ENCODE measurements at places on chromosomes 4 and X.

GRCh38 chr4:118280501-118281218 is 72.1 kb downstream of the PRSS12 start:
- peak; percentile 62 for DNase-seq

DNA sequence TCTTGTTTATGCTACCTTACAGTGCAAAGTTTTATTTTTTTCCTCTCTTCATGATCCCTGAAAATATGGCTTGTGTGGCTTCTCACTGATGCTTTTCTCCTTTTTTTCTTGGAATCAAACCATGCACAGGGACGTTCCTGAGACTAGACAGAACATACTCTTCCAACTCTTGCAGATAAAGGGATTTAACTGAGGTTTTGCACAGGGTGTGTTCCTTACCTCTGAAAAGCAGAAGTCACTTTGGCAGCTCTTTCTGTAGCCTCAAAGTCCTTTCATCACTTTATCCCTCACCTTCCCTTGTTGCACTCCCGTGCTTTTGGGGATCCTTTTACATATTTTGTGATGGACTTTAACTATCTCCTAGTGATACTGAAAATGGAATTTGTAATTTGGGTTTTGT is 300.1 kb downstream of the SPRY1 start:
- no peak for DNase-seq

- no peak for DNase-seq
Measured at GRCh38 chr4:112411781-112412550, 104.0 kb downstream of the NEUROG2 start.

- DNase-seq, result peak; percentile 68
Measured at GRCh38 chr4:159487284-159487747, 384.4 kb downstream of the RAPGEF2 start.

DNA sequence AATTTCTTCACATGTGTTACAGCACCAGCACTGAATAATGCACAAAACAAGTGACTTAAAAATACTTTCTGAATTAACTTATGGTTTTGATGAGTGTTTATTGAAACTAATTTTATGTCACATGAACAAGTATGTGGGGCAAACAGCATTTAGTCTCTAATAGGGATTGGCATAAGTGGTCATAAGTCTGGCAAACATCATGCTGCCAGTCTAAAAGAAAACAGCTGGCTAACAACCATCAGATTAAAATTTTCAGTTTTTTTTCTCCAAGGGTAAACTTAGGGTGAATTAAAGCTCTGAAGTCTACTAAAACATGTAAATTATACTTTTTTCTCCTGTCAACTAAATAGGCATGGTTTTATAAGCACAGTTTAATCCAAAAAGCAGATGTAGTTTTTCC is 1014.2 kb downstream of the FAT4 start:
- DNase-seq, result no peak

GRCh38 chr4:159178151-159178546 is 75.3 kb downstream of the RAPGEF2 start:
- peak; percentile 30 for DNase-seq

GRCh38 chr4:67770422-67770821 is 16.2 kb upstream of the GNRHR start:
- no peak for DNase-seq

DNA sequence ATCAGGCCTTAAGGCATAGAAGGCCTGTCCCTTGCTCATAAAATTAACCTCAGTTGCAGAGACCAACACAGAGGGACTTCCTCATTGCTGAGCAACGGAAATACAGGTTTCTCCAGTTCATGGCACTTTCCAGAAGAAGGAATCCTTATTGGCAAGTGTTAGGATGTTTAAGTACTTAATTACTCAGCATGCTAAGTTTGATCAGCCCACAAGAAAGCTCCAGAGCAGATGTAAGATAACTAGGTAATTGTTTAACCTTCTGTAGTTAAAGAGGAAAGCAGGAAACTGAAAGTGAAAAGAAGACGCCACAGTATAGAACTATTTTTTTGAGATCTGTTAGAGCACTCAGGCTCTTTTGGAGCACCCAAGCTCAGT is 33.5 kb downstream of the SMS start:
- no peak for DNase-seq

- no peak for DNase-seq
Measured at GRCh38 chr4:92872604-92873003, 568.8 kb downstream of the GRID2 start.

DNA sequence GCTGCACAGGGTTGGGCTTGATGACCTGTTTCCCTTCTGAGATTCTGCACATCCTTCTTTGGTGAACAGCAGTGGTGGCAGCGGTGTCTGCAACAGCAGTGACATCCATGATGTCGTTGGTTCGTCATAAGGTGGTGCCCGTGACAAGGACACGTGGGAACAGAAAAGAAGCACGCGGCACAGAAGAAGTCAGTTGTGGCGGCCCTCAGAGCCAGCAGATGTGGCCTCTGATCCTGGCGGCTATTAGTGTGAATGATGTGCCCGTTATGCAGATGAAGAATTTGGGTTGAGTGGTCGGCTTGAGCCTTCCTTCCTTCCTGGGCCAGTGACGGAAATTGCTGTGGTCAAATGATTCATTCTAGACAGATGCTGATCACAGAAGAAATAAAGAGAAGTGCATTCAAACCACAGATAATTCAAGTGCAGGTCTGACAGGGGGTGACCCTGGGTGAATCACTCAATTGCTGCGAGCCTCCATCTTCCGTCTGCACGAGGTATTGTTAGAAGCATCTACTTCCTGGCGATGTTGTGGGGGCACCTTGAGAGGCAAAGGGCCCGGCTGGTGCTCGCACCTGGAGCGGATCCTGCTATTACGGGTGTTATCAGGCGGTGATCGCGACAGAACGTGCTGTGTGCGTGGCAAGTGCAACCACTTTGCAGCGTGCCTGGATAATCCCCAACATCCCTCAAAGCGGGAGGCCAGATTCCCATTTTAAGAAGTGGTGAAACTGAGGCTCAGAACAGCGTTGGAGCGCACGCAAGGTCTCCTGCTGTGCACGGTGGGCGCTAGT is 215.2 kb upstream of the PSAPL1 start:
- DNase-seq, result no peak

- DNase-seq, result peak; percentile 2
Measured at GRCh38 chr4:78414116-78414515, 137.5 kb upstream of the ANXA3 start.

DNA sequence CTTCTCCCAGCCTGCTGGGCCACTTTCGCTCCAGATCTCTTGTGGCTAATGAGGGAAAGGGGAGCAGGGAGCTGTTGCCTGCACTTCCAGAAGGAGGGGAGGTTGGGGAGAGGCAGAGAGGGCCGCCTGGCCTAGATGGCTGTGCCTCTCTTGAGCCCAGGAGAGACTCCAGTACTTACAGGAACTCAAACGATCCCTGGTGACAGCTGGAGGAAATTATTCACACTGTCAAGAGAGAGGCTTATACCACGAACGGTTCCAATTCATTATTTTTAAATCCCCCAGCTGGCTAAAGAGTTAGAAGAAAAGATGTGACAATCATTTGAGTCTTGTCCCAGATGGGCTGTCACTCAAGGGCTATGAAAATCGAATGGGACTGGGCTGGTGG is 96.1 kb downstream of the PHKA2 start:
- DNase-seq, result no peak

DNA sequence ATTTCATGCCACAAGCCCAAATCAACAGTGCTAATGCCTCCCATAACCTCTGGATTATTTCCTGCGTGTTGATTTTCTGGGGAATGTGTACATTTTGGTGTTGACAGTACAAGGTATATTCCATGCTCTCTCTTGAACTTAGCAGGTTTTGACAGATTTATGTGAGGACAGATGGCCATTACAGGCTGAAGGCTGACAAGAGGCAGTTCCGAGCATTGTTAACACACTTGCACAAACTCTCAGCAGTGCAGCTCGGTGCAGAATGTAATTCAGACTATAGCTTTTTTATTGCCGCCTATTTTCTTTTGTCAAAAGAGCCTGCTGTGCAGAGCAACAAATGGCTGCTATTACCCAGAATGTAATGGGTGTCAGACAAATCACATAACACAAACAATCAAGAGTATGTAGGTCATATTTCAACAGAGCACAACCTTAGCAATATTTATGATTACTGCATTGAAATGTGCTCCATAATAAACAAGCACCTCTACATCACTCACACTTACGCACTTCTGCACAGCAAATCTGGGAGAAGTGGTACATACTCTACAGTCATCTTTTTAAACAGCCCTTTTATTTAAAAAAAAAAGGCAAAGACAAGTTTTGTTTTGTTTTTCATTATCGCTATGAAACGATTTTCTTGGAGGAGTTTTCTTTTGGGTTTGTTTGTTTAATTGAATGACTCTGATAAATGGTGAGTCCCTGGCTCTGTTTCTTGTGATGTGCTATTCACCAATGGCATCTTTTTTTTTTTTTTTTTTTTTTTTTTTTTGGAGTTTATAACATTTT is 71.6 kb downstream of the PPARGC1A start:
- no peak for DNase-seq

DNA sequence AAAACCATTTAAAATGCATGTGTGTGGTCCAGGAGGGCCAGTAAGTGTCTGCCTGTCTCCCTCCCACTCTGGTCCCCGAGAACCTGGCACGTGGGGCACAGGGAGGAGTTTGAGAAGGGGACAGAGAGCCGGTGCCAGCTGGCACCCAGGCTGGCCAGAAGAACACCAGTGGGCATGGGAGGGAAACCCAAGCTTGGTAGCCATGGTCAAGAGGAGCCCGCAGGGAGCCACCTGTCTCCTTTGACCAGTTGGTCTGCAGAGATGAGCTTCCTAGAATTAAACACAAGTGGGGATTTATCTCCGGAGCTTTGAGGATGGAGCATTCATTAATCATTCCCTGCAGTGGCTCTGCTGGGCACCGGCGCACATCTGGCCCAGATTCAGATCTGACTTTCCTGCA is 41.6 kb downstream of the HMX1 start:
- no peak for DNase-seq

DNA sequence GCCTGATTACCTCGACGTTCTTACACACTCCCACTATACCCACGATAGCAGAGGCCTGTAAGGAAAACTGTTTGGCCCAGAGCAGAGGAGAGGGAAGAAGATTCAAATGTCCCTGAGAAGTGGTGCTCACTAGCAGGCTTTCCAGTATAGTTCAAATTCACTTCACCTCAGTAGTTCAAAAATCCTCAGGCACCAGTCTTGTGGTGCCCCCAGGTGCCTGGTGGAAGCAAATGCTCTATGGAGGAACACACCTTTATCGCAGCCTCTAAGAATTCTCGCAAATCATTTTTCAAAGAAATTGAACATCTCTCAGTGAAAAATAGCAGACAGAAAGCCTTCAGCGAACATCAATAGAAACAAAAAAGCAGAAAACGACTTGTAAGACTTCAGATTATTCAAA is 12.2 kb upstream of the MTMR1 start:
- DNase-seq, result no peak

DNA sequence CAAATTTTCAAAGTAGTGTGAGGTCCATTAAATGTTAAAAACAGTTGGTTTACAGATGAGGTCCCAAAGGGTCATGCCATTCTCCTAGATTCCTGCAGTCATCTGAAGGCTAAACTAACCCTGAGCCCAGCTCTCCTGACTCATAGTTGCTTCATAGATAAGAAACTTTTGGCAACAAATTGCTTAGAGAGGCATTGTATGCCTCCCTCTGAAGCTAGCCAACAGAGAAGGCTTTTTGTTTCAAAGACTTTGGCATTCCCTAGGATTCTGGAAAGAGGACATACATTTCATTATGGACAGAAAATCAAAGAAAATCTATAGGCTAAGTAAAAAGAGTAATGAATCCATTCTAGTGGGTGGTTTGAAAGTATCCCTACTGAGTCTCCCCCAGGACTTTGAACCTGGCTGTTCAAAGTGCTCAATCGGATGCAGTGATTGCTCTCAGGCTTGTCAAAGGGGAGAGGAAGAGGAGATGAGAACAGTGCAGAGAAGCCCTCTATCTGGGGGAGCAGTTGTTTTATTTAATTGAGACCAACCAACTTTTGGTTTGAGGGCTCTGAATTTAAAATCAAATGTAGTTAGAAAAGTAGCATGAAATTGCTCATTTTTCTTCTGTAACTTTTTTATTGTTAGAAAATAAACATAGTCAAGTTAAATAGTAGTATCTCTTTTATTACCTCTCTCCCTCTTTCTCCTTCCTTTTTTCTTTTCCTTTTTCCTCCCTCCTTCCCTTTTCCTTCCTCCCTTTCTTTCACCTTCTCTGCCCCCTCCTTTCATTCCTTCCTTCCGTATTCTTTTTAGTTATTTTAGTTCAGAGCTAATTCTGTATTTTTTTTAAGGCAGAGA is 72.3 kb upstream of the ZNF518B start:
- no peak for DNase-seq

DNA sequence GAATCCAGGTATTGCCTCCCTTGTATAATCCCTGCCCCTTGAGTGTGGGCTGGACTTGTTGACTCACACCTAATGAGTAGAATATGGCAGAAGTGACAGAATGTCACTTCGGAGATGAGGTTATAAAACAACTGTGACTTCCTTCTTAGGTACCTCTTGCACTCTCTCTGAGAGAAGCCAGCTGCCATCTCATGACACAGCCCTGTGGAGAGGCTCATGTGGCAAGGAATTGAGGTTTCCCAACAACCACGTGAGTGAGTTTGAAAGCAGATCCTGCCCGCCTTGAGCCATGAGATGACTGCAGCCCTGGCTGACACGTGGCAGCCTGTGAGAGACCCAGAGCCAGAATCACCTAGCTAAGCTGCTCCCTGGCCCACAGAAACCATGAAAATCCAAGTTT is 13.5 kb downstream of the ASB11 start:
- DNase-seq, result no peak

DNA sequence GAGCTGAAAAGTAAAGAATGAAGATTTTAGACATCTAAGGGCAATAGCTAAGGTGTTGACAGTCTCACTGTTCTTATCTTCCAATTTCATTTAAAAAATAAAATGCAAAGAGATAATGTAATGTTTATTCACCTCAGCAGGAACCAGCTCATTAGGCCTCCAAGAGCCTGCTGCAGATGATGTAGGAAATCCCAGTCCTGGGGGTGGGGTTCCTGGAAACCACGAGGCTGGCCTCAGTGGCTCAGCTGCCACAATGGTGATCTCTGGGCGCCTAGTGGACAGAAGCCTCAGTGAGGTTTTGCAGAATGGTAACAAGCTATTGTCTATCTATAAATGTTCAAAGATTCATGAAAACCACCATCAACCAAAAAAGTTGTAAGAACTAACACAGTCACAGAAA is 77.3 kb downstream of the RPS3A start:
- no peak for DNase-seq

All from NCI-H446 (cell line).